ENCODE measurements at places on chromosomes 7 and 10.

- DNase-seq, result no peak
These were observed 544.5 kb upstream of the SORCS1 start for GRCh38 chr10:107708981-107709380.

DNA sequence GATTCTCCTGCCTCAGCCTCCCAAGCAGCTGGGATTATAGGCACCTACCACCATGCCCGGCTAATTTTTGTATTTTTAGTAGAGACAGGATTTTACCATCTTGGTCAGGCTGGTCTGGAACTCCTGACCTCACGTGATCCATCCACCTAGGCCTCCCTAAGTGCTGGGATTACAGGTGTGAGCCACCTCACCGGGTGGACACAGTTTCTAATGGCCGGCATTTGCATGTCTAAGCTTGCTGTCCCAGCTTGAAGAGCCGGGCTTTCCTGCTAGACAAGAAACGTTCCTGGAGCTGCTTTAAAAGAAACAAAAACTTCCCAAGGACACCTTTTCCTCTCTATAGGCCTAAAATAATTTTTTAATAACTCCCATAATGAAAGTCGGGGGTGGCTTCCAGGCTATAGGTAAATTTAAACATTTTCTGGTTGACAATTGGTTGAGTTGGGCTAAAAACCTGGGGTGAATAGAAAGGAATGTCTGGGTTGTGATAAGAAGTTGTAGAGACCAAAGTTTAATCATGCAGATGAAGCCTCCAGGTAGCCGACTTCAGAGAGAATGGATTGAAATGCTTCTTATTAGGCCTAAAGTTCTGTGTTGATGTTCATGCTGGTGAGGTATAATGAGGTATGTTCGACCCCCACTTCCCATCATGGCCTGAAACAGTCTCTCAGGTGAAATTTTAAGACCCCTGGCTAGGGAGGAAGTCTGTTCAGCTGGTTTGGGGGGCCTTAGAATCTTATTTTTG is 8.8 kb downstream of the ACADSB start:
- no peak for DNase-seq

GRCh38 chr10:130022511-130023299 is 58.6 kb upstream of the EBF3 start:
- DNase-seq, result no peak

DNA sequence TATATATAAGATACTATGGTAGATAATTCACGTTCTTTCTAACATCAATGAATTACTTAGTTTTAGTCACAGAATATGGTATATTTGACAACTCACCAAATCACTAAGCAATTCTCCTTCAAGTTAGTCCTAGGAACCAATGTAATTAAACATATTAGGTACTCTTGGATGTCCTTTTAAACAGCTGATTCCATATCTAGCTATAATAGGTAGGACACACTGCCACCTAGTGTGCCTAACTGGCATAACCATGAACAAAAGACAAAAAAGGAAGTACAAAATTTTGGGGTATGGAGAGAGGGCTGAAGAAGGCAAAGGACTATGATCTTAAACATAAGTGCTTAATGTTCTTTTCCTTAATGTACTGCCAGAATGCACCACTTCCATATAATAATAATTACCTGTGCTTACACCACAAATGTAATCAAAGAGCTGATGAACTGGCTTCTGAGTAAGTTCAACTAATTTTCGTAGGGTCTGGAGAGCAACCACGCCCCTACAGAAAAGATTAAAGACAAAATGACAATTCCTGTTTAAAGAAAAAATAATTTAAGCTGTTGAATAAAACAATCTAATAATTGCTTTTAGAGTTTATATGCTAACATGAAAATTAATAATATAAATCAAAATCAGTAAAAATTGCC is 28.7 kb downstream of the PNPLA8 start:
- DNase-seq, result peak; percentile 46

DNA sequence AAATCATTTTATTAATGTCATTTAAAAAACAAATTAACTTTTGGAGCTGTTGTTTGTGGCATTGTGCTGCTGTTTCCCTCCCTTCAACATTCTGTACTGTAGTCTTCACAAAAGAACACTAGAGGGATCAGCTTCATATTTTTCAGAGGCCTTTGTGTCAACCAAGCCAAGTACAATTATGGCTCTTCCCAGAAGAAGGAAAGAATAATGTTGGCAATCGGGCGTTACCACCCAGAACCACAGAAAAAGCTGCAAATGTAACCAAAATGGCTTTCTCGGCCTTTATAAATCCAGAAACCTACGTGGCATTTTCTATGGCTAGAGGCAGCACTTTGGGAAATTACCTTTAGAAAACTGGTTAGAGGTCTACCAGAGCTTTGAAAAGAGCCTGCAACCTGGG is 98.8 kb upstream of the COL1A2 start:
- DNase-seq, result no peak

DNA sequence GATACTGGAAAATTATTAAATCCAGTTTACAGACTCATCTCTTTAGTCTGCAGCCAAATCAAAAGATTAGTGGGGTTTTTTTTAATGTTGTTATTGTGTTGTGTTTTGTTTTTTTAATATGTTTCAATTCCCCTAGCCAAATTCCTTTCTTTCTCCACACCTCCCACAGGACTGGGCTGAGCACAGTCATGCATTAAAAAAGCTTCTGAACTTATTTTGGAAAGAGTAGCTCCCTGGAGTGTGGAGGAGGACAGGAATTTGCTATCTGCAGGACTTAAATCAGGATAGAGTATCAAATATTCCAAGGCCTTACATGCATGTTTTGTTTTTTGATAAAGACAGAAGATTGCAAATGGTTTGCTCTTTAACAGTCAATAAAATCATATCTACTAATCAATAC is 90.7 kb downstream of the GNAI1 start:
- no peak for DNase-seq

DNA sequence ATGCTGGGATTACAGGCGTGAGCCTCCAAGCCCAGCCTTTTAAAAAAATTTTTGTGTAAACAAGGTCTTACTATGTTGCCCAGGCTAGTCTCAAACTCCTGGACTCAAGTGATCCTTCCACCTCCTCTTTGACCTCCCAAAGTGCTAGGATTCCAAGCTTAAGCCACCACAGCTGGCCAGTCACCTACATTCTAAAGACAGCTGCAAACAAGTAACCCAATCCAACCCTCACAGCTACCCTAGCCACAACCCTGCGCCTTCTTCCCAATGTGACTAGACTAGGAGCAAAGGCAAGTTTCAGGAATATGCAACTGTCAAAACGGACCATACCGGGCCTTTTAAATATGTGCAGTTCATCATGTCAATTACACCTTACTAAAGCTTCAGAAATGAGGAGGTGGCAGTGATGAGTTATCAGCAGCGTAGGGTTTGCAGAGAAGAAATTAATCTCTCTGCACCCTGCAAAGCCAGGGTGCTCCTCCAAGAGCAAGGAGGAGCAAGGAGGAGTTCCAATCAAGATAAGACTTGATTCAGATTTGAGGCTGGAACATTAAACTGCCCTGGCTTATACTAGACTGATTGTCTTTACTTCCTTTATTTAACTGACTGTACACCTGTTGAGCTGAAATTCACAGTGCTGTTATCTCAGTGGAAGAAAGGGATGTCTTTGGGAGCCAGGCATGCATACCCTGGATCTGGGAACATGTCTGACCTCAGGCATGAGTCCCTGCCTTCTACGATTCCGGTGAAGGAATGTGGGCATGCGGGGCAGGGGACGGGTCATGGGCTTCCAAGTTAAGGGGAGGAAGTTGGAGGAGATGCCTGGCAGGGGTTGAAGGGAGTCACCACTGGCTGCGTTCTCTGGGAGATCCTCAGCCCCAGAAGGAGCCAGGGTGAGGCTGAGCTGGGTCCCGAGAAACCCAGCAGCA is 15.5 kb upstream of the TMEM120A start:
- no peak for DNase-seq

GRCh38 chr10:61960396-61961120 is 59.1 kb downstream of the ARID5B start:
- DNase-seq, result no peak

DNA sequence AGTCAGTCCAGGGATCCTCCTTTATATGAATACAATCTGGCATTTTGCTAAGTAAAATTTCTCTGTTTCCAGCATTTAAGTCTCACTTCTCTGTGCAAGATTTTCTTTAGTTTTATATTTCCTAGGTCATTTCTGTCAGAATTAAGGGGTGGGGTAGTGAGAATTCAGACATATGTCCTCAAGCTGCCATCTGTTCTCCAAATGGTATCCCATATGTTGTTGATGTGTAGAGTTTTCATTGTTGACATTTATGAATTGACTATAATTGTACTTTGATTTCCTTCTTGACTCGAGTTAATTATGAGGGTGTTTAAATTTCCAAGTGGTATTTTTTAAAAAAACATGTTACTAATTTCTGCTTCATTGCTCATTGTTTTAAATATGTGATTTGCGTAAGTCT is 148.8 kb downstream of the NPSR1 start:
- no peak for DNase-seq

DNA sequence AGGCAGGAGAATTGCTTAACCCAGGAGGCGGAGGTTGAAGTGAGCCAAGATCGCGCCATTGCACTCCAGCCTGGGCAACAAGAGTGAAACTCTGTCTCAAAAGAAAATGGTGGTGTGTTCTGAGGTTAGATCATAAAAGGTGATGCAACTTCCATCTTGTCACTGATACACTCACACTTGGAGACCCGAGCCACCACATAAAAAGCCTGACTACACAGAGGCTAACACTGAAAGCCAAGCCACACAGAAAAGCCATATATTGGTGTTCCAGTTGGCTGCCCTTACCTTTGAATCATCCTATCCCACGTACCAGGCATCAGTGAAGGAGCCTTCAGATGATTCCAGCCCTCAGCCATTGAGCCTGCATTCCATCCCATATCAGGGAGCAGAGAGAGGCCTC is 4.0 kb downstream of the MORN4 start:
- DNase-seq, result no peak

GRCh38 chr7:155825336-155825735 is 13.1 kb upstream of the SHH start:
- no peak for DNase-seq

GRCh38 chr10:30747633-30748032 is 118.1 kb upstream of the LYZL2 start:
- no peak for DNase-seq

DNA sequence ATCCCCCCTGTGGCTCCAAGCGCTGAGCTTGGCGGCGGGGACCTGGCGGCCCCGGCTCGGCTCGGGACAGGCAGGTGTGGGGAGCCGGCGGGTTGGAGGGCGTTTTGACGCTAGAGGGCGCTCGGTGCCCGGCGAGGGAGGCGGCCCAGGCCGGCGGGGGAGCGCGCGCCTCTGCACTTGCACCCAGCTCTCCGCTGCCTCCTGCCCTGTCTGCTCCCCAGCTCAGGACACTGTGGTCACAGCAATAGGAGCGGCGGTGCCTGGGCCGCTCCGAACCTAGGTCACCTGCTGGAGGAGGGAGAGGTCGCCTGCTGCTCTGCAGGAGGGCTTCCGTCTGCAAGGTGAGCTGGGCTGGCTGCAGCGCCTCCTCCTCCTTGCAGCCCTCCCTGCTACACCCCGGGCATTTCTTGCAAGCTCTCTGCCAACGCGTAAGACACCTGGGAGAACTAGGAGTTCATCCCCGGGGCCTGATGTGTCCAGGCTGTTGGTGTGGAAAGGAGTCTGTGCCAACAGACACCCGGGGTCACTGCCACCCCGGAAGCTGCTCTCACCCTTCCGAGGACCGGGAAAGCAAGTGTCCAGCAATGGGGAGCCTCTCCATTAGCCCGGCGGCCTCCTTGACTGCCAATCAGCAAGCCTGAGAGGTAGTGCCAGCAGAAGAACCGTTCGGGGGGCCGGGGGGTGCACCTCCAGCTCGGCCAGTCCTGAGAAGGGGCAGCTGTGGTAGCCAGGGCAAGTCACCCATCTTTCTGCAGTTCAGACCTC is 620.4 kb downstream of the GALNT17 start:
- peak; percentile 38 for DNase-seq

- DNase-seq, result no peak
These were observed 38.0 kb upstream of the GPAM start for GRCh38 chr10:112221545-112221944.

- no peak for DNase-seq
These were observed 29.4 kb downstream of the RRP12 start for GRCh38 chr10:97371696-97372095.

DNA sequence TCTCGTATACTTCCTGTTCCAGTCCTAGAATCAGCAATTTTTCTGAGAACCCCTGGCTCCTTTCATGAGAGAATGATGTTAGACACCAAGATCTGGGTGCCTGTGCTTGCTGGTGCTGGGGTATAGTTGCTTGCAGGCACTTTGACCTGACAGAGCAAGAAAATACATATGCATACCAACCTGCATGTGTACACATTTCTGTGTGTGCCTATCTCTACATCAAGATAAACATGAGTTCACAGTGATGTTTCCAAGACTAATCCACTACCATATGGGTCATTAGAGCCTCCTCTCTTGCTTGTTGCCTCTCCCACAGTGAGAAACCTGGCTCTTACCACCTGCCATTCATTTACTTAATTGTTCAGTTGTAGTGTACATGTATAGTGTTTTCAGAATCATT is 229.1 kb upstream of the IGFBP3 start:
- DNase-seq, result no peak

GRCh38 chr7:39702133-39702532 is 78.8 kb downstream of the RALA start:
- DNase-seq, result no peak

DNA sequence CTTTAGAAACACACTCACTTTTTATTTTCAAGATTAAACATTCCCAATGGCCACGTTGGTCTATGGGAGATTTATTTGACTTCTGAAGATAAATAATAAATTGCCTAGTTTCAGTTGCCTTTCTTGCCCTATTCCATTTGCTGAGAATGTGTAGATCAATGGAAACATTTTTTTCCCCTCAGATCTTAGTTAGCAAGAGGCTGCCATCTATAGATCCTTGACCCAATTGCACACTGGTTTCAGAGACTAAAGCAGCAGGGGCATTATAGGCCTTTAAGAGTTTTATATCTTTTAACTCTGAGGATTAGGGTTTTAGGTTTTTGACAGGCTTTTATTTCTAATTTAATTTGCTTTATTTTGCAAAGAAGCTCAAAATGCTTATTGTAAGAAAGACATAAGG is 163.2 kb upstream of the GPR26 start:
- no peak for DNase-seq

DNA sequence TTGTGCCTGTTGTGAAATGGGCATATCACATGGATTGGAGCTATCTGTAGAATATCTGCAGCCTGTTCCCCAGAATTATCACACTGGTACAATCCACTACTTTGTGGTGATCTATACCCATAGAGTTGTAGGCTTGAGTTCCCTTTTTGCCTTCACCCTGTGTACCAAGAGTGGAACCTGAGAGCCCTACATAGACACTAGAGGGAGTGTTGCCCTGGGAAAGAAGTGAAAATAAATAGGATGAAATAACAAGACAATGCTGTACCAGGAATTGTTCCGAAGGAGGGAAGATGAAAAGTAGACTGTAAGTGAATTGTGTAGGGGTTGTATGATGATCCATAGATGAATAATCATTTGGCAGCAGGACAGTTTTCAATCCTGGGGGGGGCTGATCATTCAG is 9.0 kb downstream of the SORCS3 start:
- DNase-seq, result no peak

- DNase-seq, result no peak
These were observed 41.8 kb downstream of the FGFR2 start for GRCh38 chr10:121556455-121556854.

DNA sequence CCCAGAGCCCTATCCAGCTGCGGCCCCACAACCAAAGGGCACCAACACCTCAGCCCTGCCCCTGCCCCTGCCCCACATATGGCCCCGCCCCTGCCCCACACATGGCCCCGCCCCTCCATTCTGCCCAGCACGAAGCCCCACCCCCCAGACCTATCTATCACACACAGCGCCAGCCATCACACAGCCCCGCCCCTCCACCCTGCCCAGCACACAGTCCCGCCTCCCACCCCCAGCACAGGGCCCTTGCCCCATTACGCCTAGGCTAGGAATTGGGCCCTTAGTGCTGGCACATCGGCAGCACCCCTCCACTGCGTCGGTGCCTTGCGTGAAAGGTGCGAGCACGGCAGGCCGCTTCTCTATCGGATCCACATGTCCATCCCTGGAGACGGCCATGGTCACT is 126.8 kb downstream of the MAD1L1 start:
- no peak for DNase-seq
